Heart left ventricle (tissue), 16 donors: ENCODE measurements at places on chromosomes 4 and X. TPM values are rescaled to one million over a fixed set of nuclear protein-coding genes. Genes with fewer than 3 reads are reported as not detected.

GRCh38 chrX:71181558-71181909, 36.9 kb downstream of the NLGN3 start:
- no peaks in the 10 kb centered on the region for H3K27me3 ChIP-seq
- peak overlapping the region; percentile 54 for H3K4me3 ChIP-seq
- H3K4me1 ChIP-seq: no peaks in the 10 kb centered on the region
- DNase-seq: no peak
- H3K36me3 ChIP-seq: no peaks in the 10 kb centered on the region

DNA sequence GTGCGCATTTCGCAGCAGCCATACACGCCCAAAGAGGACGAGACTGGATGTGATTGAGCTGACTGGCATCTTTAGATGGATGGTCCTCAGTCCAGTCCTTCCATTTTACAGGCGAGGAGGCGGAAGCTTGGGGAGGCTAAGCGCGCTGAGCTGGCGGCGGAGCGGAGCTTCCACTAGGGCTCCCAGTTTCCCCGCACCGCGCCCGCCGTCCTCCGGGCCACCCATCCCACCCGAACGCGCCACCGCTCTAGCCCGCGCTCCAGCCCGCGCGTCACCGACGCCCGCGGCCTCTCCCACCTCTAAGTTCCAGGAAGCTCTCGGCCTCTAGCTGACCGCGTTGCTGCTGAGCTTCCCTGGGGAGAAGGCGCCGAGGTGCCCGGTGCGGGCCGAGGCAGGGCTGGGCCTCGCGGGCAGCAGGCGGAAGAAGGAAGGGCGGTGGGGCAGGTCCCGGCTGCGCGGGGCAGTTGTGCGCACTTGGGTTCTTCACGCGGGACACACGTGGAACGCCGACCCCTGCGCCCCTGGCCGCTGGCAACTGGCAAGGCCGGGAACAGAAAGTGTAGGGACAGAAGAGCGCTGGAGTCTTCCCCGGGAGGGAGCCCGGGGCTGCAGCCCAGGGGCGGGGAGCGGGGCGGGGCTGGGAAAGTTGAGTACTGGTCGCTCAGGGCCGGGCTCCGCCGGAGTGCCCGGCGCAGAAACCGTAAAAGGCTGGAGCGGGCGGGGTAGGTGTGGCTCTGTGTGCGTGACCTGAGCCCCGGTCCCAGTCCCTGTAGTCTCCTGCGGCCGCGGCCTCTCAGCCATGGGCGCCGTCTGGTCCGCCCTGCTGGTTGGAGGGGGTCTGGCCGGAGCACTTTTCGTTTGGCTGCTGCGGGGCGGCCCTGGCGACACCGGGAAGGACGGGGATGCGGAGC, at the start of gene STBD1:
TSS of gene STBD1 (plus strand) at position 763 of the 911 bp plus-strand sequence. CDS start at position 800, 37 bp downstream.
- H3K4me3 ChIP-seq: peak within 1 kb of the TSS; percentile 95
- H3K36me3 ChIP-seq: no peaks in the 10 kb centered on the region
- H3K27me3 ChIP-seq: no peaks in the 10 kb centered on the region
- no peaks in the 10 kb centered on the region for H3K4me1 ChIP-seq
- peak within 1 kb of the TSS; percentile 98 for H3K27ac ChIP-seq

DNA sequence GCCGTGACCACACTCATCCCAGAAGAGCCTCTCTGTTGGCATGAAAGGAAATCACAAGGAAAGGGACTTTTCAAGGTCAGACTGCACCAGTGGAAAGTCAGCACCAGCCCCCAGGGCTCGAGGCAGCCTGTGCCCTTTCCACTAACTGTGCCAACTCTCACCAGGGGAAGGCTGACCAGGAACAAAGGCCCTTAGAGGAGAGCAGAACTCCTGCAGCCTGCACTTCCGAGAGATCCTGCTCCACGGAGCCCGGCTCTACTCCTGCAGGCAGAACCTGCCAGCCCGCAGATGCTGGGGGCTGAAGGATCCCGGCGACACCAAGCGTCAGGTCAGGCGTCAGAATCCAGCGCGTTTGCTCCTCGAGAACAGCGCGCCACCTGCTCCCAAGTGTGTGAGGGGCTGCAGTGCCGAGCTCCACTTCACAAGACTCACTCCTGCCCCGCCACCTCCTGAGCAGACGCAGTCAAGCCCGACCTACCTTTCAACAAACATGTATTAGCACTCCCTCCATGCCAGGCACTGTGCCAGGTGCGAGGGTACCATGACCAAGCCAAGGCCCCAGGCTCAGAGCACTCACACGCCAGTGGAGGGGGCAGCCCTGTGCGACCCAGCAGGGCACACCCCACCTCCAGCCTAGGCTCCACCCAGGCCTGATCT, 13.6 kb upstream of the HELT start:
- peaks cover 8% of the 10 kb centered on the region for H3K4me1 ChIP-seq
- DNase-seq: peak; percentile 27
- H3K27ac ChIP-seq: no peak overlapping the region
- H3K36me3 ChIP-seq: no peaks in the 10 kb centered on the region
- no peaks in the 10 kb centered on the region for H3K27me3 ChIP-seq

DNA sequence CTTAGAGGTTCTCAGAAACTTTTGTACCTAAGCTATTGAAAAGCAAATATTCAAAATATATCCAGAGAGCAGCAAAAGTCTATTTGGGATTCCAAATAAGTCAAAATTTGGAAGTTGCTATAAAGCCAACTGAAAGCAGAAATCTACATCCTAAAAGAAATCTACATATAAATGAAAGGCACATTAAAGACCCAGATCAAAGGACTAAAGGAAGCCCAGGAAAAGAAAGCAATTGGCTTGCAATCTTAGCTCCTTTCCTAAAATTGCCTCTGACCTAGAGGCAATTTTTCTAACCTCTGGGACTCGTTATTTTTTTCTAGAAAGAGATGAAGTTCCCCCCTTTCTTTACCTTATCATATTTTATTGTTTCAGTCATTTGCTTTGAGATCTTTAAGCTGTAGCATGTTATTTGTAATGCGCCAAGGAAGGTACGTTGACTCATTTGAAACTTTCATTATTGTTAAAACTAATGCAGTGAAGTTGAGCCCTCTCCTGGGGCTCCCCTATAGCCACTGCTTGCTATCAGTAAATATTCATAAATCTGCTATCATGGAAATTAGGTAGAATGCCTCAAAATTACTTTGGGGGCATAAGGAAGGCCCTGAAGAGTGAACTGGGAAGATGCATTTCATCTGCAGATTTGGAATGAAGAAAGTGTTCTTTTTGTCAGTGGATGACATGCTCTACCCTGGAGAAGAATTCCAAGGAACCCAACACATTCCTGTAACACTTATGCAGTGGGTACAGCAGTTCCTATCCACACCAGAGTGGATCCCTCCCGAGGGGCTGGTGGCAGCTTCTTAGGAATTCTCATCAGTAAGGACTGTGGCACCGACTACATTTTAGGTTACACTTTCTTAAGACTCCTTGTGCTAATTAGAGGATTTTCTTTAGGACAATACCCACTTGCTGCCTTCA, 177.8 kb upstream of the IGFBP7 start:
- H3K4me3 ChIP-seq: no peak overlapping the region
- no peaks in the 10 kb centered on the region for H3K4me1 ChIP-seq
- H3K27ac ChIP-seq: no peak overlapping the region
- H3K36me3 ChIP-seq: no peaks in the 10 kb centered on the region
- DNase-seq: no peak

GRCh38 chr4:152083338-152083737, 322.5 kb upstream of the GATB start:
- no peak overlapping the region for H3K27ac ChIP-seq
- DNase-seq: no peak
- H3K4me1 ChIP-seq: no peaks in the 10 kb centered on the region
- H3K27me3 ChIP-seq: peaks cover 3% of the 10 kb centered on the region

DNA sequence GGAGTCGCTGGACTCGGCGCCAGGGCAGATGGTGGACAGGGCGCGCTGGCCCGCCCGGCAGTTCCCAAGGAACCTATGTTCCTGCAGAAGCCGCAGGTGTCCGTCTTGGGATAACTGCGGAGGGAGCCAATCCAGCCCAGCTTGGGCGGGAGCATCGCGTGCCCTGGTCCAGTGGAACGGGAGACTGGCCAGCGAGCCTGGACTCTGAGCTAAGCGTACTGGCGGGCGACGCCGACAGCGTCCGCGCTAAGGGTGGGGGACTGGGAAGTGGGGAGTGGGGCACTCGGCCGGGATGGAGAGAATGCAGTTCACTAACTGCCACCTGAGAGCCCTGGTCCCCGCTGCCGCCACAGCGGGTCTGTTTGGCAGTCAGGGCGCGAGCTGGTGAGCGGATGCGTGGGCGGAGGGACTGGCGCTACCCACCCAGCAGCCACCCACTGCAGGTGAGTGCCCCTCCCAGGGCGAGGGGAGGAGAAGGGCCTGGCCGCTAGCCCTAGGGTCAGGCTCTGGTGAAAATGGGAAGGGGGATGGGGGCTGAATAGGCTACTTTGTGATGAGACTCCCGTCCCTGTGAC, 1.3 kb upstream of the MAMLD1 start:
- H3K4me1 ChIP-seq: peaks cover under 1% of the 10 kb centered on the region
- H3K27ac ChIP-seq: no peak overlapping the region
- H3K27me3 ChIP-seq: peaks cover 43% of the 10 kb centered on the region
- no peak for DNase-seq
- H3K4me3 ChIP-seq: peak overlapping the region; percentile 42

DNA sequence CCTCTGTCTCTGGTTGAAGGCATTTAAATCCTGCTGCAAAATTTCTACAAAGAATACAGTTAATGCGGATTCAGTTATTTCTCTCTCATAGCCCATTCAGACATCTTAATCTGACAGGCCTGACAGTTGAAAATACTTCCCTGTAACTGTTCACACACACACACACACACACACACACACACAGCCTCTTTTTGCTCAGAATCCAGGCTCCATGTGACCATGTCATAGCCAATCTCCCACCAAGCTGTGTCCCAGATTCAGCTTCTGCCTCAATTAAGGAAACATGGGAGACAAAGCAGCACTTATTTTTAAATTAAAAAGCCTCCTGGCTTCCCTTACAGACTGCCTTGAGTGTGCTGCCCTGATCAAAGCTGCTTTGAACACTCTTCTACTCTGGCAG, 49.3 kb upstream of the EFHC2 start:
- no peaks in the 10 kb centered on the region for H3K4me1 ChIP-seq
- peaks cover 7% of the 10 kb centered on the region for H3K27me3 ChIP-seq
- DNase-seq: no peak
- H3K4me3 ChIP-seq: no peak overlapping the region
- H3K27ac ChIP-seq: no peak overlapping the region

GRCh38 chr4:37675587-37676290, 10.4 kb downstream of the RELL1 start:
- H3K4me3 ChIP-seq: no peak overlapping the region

- H3K36me3 ChIP-seq: no peaks in the 10 kb centered on the region
- no peak overlapping the region for H3K4me3 ChIP-seq
- no peaks in the 10 kb centered on the region for H3K27me3 ChIP-seq
These were observed 6.4 kb upstream of the FGG start for GRCh38 chr4:154618708-154619315.

The ZNF718 gene
- total RNA-seq: 4.2 TPM

GRCh38 chr4:161931089-161931488, 232.7 kb downstream of the FSTL5 start:
- H3K27me3 ChIP-seq: no peaks in the 10 kb centered on the region
- no peak overlapping the region for H3K27ac ChIP-seq
- no peaks in the 10 kb centered on the region for H3K36me3 ChIP-seq
- H3K4me1 ChIP-seq: no peaks in the 10 kb centered on the region

The WDR17 gene
- 0.28 TPM for total RNA-seq

The IL15 gene
- total RNA-seq: 2.5 TPM

DNA sequence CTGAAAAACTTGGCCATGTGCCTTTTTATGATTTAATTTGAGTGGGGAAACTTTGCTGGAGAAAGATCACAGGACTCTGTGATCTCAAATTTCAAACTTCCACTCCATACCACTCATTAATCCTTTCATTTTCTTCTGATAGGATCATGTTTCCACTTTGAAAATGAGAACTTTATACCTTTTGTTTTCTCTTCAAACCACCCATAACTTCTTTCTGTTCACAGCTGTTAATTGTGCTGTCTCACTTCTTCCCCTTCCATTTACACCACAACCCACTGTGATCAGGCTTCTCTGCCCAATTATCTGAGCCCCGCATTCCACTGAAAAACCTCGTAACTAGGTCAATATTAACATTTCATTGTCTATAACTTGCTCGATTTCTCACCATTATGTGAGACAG, 47.0 kb upstream of the ARSJ start:
- H3K4me3 ChIP-seq: no peak overlapping the region
- no peaks in the 10 kb centered on the region for H3K27me3 ChIP-seq
- no peaks in the 10 kb centered on the region for H3K4me1 ChIP-seq
- no peak for DNase-seq
- no peak overlapping the region for H3K27ac ChIP-seq

GRCh38 chr4:72971572-72971971, 97.9 kb downstream of the COX18 start:
- no peak overlapping the region for H3K27ac ChIP-seq
- no peak for DNase-seq
- no peaks in the 10 kb centered on the region for H3K27me3 ChIP-seq
- H3K4me3 ChIP-seq: no peak overlapping the region
- H3K36me3 ChIP-seq: no peaks in the 10 kb centered on the region
- no peaks in the 10 kb centered on the region for H3K4me1 ChIP-seq

DNA sequence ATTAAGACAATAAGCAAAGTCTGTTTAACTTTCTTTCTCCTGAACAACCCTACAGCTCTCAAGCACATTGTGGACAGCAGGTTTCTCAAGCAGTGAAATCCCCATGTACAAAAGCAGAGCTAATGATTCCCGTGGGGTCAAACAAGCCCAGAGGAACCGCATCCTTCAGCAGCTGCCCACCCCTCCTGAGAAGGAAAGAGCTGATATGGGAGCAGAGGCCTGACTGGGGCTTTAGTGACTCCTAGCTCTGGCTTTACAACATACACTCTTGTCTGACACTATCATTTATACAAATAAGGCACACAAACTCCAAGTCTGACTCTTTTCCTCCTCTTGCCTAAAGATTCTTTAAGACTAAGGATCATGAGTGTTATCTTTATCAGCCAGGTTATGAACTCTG, 32.8 kb downstream of the HDAC8 start:
- H3K27me3 ChIP-seq: no peaks in the 10 kb centered on the region
- H3K27ac ChIP-seq: peak overlapping the region; percentile 28
- no peak overlapping the region for H3K4me3 ChIP-seq
- H3K4me1 ChIP-seq: no peaks in the 10 kb centered on the region
- no peak for DNase-seq

GRCh38 chrX:47321386-47321785, 49.0 kb upstream of the ZNF157 start:
- no peaks in the 10 kb centered on the region for H3K4me1 ChIP-seq
- no peaks in the 10 kb centered on the region for H3K36me3 ChIP-seq
- no peak overlapping the region for H3K27ac ChIP-seq
- DNase-seq: peak; percentile 42
- H3K4me3 ChIP-seq: no peak overlapping the region
- H3K27me3 ChIP-seq: peaks cover 4% of the 10 kb centered on the region

GRCh38 chr4:105352826-105353225, 121.0 kb downstream of the PPA2 start:
- no peaks in the 10 kb centered on the region for H3K36me3 ChIP-seq
- no peak overlapping the region for H3K27ac ChIP-seq
- H3K27me3 ChIP-seq: no peaks in the 10 kb centered on the region
- no peaks in the 10 kb centered on the region for H3K4me1 ChIP-seq
- no peak overlapping the region for H3K4me3 ChIP-seq

DNA sequence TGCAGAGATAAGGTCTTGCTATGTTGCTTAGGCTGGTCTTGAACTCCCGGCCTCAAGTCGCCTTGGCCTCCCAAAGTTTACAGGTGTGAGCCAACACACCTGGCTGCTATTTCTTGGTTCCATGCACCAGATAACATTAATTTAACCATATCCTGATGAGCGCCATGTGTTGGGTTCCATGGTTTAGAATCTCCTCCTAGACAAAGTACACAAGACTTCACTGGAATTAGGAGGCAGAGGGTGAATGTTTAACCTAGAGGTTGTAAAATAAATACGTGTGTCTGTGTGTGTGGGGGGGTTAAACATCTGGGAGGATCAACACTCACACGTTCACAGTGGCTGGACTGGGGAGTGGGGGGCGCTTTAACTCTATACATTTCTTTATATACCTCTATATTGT, 32.4 kb upstream of the SORCS2 start:
- H3K36me3 ChIP-seq: no peaks in the 10 kb centered on the region
- H3K27me3 ChIP-seq: no peaks in the 10 kb centered on the region
- H3K4me1 ChIP-seq: peaks cover 11% of the 10 kb centered on the region
- no peak overlapping the region for H3K27ac ChIP-seq
- DNase-seq: peak; percentile 6

The PPARGC1A gene
- 96.3 TPM for total RNA-seq
